ENCODE measurements at places on chromosomes 12 and 14.

GRCh38 chr14:29918981-29919380 is 8.7 kb downstream of the PRKD1 start:
- no peak for DNase-seq

- DNase-seq: no peak
Measured at GRCh38 chr14:80536456-80536855, 325.2 kb upstream of the DIO2 start.

- no peak for DNase-seq
Measured at GRCh38 chr12:113239288-113239771, 18.1 kb downstream of the TPCN1 start.

DNA sequence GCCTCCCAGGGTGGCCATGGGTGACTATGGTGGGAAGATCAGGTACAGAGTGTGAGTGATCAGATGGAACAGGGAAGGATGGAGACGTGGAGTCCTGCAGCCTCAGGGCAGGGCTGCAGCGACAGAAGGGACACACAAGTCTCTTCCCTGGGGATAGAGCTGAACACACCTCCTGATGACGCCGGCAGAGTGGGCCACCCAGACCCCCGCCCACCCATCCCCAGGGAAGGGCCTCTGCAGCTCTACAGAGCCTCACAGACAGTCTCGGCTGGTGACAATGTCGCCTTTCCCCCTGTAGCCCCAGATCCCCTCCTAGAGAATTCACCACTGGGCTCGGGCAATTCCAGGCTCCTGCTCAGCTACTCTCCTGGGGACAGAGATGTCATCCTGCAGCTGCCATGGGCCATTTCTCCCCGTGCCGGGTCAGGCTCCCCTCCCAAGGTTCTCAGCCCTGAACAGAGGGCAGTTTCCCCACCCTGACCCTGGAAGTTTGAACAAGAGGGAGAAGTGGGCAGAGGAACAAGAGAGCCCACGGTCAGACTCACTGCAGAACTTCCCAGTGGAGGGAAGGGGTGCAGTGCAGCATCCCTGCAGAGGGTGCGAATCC is 115.7 kb downstream of the NCOR2 start:
- no peak for DNase-seq

- no peak for DNase-seq
Measured at GRCh38 chr14:51305751-51306150, 65.7 kb downstream of the TMX1 start.

GRCh38 chr12:129036135-129036534 is 182.9 kb downstream of the GLT1D1 start:
- no peak for DNase-seq
